Naive thymus-derived CD4-positive, alpha-beta T cell (primary cell): ENCODE measurements at places on chromosomes 5 and 9.

- no peak for DNase-seq
Measured at GRCh38 chr5:66616520-66617225, 20.5 kb downstream of the MAST4 start.

- no peak for DNase-seq
Measured at GRCh38 chr5:126055348-126055729, 367.9 kb upstream of the GRAMD2B start.

DNA sequence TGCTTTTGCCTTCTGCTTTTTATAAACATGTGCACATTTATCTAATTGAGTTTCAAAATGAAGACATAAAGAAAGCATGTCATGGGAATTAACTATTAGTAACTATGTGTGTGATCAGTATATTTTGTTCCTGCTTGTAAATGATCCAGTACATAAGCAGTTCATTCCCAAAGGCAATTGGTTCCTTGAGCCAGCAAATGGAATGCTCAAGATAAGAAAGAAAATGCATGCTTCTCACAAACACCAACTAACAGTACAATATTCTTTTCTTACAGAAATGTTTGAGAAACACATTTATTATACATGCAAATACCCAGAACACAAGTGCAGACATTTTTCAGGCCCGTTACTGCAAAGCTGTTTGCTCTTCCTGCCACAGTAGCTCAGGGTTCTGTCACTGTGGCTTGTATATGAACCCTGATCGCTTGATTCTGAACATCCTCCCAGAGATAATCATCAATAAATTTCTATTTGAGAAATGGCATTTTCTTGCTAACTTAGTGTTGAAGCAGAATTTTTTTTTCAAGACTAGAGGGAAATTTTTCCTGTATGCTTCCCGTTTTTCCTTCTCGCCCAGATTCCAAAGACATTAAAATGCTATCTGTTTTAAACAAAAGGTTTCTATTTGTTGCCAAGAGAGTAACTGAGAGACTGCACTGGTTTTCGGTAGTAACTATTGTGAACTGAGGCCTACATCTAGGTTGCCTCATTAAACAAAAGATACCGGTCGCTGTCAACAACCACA is 1.9 kb downstream of the GNAQ start:
- DNase-seq, result peak; percentile 58

DNA sequence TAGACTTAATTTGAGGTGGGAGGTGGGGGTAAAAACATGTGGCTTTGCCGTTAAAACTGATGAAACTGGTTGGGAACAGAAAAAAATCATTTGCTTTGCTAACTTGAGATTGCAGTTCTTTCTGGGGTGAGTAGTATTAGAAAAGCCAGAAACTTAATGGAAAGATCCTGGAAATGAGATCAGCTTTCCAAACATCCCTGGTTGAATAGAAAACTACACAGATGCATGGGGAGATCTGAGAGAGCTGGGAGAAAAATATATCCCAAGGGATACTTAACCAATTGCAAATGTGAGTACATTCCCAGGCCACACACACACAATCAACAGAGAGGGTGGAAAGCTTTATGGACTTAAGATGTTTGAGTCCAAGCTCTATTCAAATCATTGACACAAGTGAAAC is 222.3 kb downstream of the YTHDC2 start:
- DNase-seq, result no peak

GRCh38 chr5:53469946-53470687 is 10.3 kb upstream of the FST start:
- DNase-seq, result no peak

GRCh38 chr5:145887976-145888574 is 15.3 kb upstream of the GRXCR2 start:
- no peak for DNase-seq
